ENCODE measurements at places on chromosomes 6 and 20.

- DNase-seq = no peak
Measured at GRCh38 chr6:167161851-167162467, 4.2 kb upstream of the GPR31 start.

DNA sequence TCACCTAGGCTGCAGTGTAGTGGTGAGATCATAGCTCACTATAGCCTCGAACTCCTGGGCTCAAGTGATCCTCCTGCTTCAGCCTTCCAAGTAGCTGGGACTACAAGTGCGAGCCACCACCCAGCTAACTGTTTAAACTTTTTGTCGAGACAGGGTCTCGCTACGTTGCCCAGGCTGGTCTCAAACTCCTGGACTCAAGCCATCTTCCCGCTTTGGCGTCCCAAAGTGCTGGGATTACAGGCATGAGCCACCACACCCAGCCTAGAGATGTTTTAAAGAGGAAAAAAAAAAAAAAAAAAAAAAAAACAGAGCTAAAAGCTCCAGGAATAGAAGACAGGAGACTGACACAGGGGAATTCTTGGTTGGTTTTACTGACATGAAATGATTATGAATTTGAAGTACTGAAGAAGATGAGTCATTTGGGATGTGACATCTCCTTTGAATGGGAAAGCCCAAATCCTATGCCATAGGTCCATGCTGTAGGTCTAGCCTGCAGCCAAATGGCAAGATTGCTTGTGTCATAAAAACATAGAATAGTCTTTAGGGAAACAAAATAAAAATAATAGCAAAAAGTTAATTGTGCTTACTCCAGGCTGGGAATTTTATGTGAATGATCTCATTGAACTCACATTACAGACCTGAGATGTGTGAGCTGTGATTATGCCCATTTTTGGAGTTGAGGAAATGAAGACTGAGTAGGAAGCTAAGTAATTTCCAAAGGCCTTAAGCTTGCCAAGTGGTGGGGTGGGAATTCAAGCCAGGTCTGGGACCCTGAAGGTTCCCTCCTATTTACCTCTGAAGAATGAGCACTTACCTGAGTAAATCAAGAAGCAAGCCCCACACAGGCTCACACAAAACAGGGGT lies 24.3 kb upstream of the NHSL1 start:
- DNase-seq = no peak

DNA sequence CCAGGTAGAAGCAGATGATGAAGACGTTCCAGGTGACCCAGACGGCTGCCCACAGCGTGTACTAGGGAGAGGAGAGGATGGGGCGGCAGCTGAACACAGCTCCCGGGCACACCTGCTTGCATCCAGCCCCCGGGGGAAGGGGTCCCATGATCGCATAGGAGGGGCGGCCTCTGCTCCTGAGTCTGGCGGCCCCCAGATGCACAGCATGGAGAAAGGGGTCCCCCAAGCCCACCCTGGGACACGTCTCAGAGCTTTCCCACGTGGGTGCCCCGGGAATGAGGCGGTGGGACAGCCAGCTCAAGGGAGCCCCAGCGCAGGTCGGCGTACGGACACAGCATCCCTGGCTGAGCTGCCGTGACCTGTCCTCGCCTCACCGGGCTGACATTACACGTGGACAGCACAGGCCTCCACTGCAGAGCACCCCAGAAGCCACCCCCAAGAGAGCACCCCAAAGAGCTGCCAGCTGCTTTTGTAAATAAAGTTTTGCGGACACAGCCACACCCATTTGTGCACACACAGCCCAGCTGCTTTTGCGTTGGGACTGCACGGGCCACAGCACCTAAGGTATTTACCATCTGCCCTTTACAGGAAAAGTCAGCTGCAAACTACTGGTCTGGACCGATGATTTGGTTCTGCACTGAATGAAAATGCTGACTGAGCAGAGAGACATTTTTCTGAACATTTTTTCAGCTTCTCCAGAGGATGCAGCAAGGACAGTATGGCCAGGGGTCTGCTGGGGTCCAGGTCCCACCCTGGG lies 5.2 kb downstream of the NKAIN4 start:
- no peak for DNase-seq

DNA sequence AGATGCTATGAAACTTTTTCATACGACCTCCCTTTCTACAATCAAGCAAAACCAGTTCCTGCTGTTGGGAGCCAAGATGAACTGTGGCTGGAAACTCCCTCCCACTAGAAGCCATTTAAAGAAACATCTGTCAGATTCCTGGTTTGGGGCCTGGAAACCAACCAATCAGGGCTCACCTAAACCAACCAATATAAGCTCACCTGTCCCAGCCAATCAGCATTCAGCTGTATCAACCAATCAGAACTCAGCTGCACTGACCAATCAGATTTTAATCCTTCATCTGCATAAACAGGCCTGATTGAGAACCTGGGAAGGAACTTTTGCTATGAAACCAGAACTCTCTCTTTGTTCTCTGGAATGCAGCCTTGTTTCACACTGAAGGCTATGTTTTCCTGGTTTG lies 42.4 kb downstream of the SNX14 start:
- DNase-seq = no peak

- peak; percentile 45 for DNase-seq
Measured at GRCh38 chr6:130019326-130020072, 1.1 kb downstream of the L3MBTL3 start.

- DNase-seq = no peak
Measured at GRCh38 chr20:64152906-64153305, 11.3 kb upstream of the MYT1 start.

- DNase-seq = no peak
Measured at GRCh38 chr20:59811681-59812171, 121.7 kb downstream of the SYCP2 start.

DNA sequence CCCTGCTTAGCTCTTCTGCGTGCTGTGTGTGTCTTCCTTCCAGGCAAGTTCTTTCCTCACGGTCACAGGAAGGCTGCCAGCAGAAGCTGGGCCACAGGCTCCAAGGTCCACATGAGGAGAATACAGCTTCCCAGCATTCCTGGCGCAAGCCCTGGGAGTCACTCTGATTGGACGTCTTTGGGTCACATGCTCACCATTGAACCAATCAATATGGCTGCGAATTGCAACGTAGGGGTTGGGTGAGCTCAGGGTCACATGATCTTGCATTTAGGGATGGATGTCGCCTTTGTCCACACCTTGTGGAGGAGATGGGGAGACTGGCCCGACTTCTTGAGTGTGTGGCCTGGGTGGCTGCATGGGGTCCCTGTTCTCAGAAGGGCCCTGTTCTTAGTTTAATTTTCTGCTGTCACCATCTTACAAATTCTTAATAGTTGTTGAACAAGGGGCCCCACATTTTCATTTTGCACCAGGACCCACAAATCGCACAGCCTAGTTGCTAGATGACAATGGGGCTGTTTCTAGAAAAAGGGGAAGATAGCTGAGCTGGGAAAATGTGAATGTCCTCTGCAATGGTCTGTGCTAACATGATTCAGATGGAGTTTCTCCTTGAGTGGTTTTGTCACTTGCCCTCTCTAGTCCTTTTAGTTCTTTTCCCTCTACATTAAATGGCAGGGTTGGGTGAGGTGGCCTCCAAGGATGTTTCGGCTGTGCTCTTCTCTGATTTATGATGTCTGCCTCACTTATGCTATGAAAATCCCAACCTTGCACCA lies 149.6 kb downstream of the CDH26 start:
- DNase-seq = no peak

- no peak for DNase-seq
Measured at GRCh38 chr20:62595491-62595890, 46.8 kb upstream of the SLCO4A1 start.

DNA sequence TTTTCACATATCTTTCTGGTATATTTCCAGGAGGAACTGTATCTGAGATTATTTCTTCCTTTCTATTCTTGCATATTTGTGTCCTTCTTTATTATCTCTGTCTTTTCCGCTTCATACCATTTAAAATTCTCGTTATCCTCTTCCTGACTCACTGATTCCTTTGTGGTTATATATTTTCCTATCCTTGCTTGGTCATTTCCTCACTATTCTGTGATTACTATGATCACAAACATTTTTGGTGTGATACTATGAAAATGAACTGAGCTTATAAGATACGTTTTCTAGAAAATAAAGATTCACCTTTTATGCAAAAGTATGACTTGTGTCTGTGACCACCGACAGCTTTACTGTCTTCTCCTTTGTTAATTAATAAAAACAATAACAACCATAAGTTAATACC lies 26.5 kb upstream of the MYCT1 start:
- DNase-seq = no peak

- DNase-seq = no peak
Measured at GRCh38 chr20:61254881-61255626, 3.0 kb downstream of the CDH4 start.

DNA sequence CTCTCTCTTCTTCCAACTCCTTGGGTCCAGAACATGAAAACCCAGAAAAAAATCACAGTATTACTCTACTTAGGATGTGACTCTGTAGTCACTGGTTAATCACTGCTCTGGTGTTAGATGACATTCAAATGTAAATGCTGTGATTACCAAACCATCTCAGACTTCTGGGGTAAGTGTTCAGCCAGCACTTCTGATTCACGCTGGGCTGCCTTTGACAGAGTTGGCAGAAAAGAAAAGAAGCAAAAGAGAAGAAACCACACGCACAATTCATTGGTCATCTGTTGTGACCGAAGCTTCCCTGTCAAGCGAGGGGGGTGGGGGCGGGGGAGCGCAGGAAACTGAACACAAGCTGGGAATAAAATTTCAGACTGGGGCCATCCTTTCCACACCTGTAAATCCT lies 82.7 kb downstream of the PSMG4 start:
- no peak for DNase-seq
